Right renal pelvis (tissue), 4 donors: ENCODE measurements at places on chromosomes 7 and 10.

GRCh38 chr7:2521952-2522591 is 2.5 kb downstream of the LFNG start:
- DNase-seq: no peak

DNA sequence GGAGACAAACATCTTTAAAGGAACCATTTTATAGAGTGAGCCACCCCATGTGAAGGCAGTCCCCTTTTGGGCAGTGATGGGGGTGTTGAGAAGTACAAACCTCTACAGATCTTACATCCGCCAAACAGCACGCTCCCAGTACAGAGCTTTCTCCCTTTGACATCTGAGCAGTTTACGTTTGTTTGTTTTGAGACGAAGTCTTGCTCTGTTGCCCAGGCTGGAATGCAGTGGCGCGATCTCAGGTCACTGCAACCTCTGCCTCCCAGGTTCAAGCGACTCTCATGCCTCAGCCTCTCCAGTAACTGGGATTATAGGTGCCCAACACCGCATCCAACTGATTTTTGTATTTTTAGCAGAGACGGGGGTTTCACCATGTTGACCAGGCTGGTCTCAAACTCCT is 128.9 kb downstream of the CCDC3 start:
- peak; percentile 26 for DNase-seq

GRCh38 chr10:12235796-12236195 is 39.8 kb downstream of the CDC123 start:
- DNase-seq: no peak

DNA sequence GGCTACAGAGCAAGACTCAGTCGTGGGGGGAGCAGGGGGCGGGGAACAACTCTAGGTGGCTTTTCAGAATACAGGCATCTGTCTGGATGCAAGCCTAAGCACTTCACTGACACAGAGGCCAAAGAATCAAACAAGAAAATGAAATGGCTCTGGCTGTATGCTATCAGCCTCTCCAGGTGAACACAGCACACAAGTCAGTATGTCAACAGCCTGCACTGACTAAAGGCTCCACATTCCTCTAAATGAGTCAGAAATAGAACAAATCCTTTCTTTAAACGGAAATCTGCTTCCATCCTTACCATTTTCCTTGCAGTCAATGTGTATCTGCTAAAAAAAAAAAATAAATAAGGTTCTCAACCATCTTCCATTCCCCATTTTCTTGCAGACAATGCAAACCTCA is 88.3 kb downstream of the ARMH3 start:
- DNase-seq: no peak

DNA sequence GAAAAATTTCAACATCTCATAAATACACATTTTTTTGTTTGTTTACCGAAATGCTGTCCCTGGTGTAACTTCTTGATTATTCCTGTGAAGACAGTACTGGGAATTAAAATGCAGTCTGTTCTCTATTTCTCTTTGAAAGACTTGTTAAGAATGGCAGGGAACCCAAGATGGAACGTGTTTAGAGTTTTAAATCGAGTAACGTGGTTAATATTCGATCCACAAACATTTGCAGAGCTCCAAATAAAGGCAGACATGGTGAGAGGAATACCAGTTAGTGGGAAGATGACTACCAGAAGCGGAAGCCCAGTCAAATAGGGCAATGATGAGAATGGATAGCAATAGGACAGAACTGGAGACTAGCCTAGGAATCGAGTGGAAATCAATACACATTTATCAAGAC is 6.7 kb downstream of the PON3 start:
- no peak for DNase-seq

DNA sequence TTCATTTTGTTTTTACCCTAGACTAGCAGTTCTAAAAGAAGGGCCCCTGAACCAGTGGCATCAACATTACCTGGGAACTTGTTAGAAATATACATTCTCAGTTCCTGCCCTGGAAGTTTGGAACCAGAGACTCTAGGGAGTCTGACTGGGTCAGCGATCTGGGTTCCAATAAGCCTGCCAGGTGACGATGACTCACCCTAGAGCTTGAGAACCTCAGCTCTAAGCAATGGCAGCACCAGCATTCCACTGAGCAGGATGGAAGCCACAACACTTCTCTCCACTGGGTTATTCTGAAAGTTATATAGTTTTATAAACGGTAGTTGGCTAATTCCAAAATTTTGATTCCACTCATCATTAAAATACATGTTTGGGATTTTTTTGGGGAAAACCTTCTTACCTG is 97.0 kb upstream of the AMPH start:
- DNase-seq: no peak

- DNase-seq: no peak
Measured at GRCh38 chr10:13922586-13922985, 335.8 kb downstream of the PRPF18 start.

- no peak for DNase-seq
Measured at GRCh38 chr7:111104710-111105109, 13.8 kb downstream of the LRRN3 start.

DNA sequence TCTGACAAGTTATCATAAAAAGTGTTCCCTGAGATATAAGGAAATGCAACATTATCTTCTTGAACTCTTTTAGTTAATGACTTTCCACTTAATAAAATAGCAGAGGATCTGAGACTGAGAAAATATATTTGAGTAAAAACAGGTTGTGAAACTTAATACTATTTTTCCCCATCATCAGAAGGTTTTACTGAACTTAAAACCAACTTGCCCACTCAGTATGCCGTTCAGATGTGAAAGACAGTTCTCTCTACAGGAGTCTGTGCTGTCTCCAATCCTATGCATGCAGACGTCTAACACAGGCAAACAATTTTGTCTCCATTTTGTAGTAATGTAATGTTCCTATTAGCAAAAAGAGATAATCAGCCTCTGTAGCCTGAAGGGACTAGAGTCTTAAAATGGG is 38.2 kb upstream of the CYP2C18 start:
- DNase-seq: no peak

- no peak for DNase-seq
Measured at GRCh38 chr7:36316319-36316718, 73.3 kb upstream of the ANLN start.

DNA sequence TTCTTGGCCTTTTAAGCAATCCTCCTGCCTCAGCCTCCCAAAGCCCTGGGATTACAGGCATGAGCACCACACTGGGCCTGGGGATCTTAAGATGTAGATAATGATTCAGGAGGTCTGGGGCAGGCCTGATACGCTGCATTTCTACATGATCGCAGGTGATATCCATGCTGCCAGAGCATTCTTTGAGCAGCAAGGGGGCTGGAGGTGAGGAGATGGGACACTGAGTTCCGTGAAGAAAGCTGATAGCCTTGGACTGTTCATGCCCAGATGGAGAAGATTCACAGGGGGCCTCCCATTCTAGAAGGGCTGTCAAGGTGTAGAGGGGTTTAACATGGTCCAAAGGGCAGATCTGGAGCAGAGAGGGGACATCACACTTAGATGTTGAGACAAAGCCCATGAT is 480.3 kb downstream of the RPS24 start:
- no peak for DNase-seq

DNA sequence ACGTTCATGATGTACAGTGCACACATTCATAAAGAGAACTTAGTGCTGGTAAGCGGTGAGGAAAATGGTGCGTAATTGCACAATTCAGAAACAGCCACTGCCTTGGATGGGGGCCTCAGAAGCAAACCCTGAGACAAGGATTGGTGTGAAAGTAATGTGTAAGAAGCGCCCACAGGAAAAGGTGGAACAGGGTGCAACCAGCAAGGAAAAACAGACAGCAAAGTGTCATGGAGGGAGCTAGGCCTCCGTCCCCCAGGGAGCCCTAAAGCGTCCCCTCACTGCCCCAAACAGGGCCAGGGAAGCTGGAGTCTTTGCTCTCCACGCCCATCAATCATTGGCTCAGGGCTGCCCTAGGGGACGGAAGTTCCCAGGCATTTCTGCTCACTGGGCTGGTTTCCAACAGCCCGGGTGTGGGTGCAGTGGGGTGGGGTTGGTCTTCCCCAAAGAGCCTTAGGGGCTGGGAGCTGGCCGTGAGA is 9.6 kb upstream of the C10orf105 start:
- DNase-seq: no peak

- no peak for DNase-seq
Measured at GRCh38 chr7:14875941-14876587, 26.5 kb downstream of the DGKB start.

GRCh38 chr7:158277219-158278141 is 310.1 kb downstream of the PTPRN2 start:
- DNase-seq: no peak

DNA sequence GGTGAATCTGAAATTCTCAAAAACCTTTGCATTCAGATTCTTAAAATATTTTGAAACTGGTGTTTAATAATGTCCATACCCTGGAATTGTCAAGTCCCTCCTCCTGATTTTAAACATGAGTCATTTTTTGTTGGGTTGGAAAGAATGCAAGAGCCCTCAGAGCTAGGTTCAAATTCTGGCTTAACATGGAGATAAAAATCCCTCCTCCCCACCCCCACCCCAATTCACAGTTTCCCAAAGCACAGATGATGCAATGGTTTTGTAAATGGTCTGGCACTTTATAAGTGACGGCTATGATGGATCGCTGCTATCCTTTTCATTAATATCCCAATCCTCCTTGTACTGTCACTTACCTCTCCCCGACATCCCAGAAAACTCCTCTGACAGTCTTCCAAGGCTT is 332.8 kb downstream of the PLXNA4 start:
- no peak for DNase-seq

- DNase-seq: no peak
Measured at GRCh38 chr10:100038561-100039071, 28.9 kb upstream of the DNMBP start.

- DNase-seq: no peak
Measured at GRCh38 chr7:79964463-79964862, 170.2 kb upstream of the GNAI1 start.

GRCh38 chr10:116088985-116089384 is 184.0 kb downstream of the GFRA1 start:
- DNase-seq: no peak

DNA sequence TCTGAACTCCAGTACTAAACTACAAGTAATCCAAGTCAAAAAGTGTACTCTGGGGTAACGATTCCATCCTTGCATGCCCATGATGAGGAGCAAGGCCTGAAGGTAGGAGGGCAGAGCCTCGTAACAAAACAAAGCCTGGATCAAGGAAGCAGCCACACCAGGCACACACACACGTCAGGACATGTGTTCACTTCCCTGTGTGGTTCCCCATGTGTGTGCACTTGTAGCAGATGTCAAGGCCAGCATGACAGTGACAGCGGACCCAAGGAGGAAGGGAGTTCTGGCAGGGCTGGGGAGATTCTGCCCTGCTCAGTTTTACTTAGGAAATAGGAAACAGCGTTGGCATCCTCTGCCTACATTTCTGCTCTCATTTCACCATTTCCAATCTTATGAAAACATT is 92.8 kb downstream of the ALOX5 start:
- no peak for DNase-seq

GRCh38 chr10:47230957-47231356 is 69.0 kb upstream of the GDF10 start:
- no peak for DNase-seq

DNA sequence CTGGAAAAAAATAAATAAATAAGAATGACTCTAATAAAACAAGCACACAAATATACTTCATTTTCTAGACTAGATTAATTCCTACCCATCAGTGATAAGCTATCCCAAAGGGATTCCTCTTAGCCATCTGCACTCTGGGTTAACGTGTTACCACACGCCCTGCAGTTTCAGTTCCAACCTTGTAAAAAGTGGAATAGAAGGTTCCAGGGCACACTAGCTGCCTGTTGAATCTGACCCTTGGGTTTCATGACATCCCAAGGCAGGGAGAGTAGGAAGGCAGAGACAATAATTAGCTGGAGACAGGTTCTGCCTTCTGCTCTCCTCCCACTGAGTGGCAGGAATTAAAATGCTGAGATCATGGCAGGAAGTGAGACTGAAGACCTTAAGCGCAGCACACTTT is 33.5 kb downstream of the SLC37A3 start:
- DNase-seq: no peak

GRCh38 chr10:75379212-75379724 is 22.3 kb downstream of the ZNF503 start:
- DNase-seq: no peak

- DNase-seq: peak; percentile 82
Measured at GRCh38 chr7:1536743-1537534, 6.4 kb downstream of the MAFK start.

- DNase-seq: no peak
Measured at GRCh38 chr10:65470986-65471385, 1454.8 kb upstream of the LRRTM3 start.

DNA sequence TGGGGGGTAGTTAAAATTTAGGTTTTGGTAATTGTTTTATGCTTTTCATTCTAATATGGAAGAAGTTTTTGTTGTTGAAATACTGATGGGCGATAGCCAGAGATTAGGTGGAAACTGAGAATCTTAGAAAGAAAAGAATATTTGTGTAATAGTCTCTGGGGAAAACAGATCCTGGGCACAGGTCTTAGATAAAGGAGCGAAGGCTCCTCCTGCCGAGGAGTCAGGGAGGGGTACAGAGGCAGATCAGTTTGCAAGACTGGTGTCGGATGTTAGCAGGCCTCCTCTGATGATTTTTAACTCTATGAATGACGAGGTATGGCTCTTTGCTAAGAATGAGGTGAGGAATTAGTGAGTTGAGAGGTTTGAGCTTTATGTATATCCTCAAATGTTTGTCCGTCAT is 339.7 kb downstream of the HGF start:
- no peak for DNase-seq

- no peak for DNase-seq
Measured at GRCh38 chr7:21923658-21924057, 22.0 kb downstream of the CDCA7L start.

DNA sequence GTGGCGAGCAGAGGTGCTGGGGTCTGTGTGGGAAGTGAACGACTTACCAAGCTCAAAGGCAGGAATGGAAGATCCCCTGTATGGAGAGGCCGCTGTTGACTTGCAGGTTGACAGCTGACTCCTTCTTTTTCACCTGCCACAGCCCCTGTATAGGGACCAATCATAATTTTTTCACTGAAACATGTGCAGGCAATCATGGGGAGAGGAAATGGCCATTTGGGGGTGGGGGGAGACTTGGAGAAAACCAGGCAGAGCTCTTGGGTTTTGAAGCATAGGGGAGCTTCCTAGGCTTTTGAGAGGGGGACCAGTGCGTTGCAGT is 101.4 kb downstream of the WDR37 start:
- no peak for DNase-seq

DNA sequence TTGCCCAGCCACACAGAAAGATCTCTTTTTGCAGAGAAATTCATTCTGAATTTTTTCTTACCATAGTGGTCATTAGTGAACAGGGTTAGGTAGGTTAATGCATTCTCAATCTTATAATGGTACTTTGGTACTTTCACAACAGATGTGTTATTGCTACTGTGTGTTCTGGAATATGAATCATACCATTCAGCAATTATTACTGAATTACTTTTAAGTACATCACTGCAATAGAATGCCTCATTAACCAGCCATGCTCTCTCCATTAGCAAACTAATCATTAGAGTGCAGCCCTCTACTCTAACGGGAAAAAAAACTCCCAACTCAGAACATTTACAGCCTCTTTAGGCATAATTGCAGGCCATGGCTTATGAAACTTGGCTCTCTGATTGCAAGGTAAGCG is 102.1 kb downstream of the DOCK4 start:
- DNase-seq: no peak

- no peak for DNase-seq
Measured at GRCh38 chr10:110546499-110547110, 20.9 kb upstream of the SMC3 start.
